Fibroblast of skin of left quadriceps (primary cell): ENCODE measurements at places on chromosomes 6 and 20.

GRCh38 chr6:38119516-38119915 is 300.0 kb downstream of the ZFAND3 start:
- no peak for DNase-seq

GRCh38 chr6:162389343-162390085 is 338.1 kb downstream of the PRKN start:
- DNase-seq: no peak

- DNase-seq: no peak
Observed at GRCh38 chr6:42428326-42429041, 23.2 kb downstream of the TRERF1 start.

- DNase-seq: no peak
Observed at GRCh38 chr6:81818901-81819361, 66.5 kb upstream of the TENT5A start.

DNA sequence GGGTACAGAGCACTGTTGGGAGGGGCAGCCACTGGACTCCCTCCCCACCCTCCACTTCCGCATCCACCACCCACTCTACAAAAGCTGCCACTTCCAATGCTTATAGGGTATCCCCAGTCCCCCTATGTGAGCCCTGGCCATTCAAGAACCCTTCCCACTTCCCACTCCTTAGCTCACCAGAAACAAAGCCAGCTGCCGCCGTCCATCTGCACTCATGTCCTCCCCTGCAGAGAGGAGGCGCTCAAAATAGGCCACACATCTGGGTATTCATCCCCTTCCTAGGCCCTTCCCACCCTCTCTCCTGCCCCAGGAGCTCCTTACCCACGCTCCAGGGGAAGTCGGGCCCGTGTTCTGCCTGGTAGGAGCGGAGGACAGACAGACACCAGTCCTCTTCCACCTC is 6.5 kb upstream of the LY6G5C start:
- no peak for DNase-seq

DNA sequence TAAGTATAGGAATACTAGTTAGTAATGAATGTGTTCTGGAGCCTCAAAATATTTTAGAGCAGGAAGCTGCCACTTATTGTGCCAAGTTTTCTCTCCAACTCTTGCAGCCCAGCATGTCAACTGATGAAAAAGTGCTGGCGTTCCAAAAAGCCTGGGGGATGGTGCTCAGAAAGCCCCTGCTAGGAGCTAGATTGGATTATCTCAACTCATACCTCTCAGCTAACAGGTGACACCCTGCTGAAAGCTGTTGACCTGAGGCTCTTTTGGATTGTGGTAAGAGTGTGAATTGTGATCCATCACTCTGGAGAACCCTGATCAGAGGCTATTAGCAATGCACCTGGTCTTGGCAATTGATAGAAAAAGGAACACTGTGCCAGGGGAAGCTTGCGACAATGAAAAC is 580.4 kb downstream of the EYS start:
- DNase-seq: no peak

- no peak for DNase-seq
Observed at GRCh38 chr6:33730611-33731010, 16.1 kb downstream of the IP6K3 start.

DNA sequence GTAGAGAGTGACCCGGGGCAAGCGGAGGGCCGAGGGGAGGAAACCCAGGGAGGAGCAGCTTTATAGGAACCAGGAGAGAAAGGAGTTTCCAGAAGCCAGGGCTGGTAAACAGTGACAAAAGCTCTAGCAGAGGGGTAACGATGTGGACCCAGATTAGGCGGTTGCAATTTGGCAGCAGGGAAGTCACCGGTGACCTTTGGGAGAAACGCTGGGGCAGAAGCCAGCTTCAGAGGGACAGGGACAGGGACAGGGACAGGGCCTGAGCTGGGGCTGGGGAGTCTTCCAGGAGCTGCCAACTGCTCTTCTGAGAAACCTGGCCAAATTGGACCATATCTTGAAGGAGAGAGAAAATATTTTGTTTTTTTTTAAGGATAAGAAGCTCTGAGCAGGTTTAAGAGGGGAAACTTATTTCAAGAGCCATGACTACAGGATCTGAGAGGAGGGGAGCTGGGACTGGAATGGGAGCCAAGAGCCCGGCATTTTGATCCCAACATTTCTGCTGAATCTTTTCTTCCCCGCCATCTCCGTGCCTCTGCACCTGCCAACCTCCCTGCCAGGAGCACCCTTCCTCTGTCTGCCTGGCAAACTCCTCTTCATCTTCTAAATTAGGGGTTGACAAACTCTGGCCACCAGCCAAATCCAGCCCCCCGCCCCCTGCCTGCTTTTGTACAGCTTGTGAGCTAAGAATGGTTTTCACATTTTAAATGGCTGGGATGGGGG is 22.6 kb upstream of the PREX1 start:
- no peak for DNase-seq

DNA sequence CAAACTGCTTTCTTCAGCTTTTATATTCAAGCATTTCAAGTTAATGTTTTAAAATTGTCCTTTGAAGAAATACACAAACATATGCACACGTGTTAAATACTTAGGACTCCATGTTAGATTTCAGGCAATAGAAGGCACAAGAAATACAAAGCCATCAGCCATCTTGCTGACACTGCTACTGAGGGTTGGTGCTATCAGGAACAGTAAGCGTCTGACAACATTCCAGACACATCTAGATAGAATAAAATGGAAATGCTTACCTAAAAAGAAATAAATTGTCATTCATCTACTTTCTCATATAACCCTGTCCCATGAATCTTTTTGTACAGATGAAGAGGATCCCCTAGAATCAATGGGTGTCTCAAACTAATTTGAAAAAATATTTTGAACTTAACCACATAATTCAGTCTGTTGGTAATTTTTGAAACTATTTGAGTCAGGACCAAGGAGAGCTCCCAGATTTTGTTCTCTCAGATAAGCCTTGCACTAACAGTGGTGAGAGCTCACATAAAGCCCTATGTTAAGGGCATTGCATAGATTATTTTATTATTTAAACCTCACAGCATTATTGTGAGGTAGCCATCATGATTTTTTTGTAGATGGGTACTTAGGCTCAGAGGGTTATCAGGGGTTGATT is 631.1 kb upstream of the POU3F2 start:
- DNase-seq: no peak

- peak; percentile 60 for DNase-seq
Observed at GRCh38 chr20:11012975-11013374, 339.2 kb upstream of the JAG1 start.

- DNase-seq: no peak
Observed at GRCh38 chr6:168039849-168040248, 39.2 kb downstream of the FRMD1 start.

DNA sequence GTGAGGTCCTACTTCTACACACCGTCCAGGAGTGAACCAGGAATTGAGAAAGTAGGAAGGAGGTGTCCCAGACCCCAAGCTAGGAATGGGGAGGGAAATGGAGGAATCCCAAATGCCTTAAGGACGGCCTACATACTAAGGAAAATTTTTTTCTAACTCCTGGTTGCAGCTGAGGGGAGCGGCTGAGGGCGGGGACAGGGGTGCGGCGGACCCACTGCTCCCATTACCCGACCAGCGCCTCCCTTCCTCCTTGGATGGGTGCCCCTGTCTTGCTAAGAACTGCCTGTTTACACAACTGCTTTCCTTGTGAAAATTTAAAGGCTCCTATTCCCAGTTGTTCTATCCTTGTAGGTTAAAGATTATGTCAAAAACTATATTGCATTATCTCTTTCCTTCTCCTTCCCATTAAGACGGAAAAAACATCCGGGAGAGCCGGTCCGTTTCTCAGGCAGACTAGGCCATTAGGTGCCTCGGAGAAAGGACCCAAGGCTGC is 699 bp upstream of the HSPA1B start:
- DNase-seq: no peak

DNA sequence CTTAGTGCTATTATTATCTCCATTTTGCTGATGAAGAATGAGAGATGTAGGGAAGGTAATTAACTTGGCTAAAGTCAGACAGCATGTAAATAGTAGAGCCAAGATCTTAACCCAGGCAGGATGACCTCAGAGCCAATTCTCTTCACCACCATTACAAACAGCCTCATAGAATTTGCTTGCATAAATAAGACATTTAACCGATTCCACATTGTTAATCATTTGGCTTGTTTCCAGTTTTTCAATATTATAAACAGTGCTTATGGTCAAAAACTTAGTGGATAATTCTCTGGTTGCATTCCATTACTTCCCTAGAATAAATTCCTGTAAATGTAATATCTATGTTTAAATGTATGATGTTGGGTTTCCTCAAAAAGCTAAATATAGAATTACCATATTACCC is 19.1 kb upstream of the PRDM1 start:
- DNase-seq: peak; percentile 50

DNA sequence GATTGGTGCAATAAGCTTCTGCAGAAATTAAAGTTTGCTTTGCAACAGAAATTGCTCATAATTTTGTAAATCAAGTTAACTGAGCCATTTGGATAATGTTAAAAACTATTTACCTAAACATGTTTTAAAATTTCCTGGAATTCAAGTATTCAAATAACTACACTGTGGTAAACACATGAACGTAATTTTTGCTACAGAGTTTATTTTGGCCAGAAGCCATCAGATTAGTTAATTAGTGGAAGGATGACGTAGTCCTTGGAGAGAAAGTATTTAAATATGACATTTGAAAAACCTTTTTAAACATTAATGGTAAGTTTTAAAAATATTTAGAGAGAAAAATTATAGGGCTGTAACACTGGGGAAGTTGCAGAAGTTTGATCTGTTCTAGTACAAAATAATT is 121.2 kb upstream of the UST start:
- no peak for DNase-seq

- no peak for DNase-seq
Observed at GRCh38 chr6:54096811-54097210, 14.4 kb upstream of the MLIP start.

- DNase-seq: no peak
Observed at GRCh38 chr20:34491226-34491931, 24.8 kb upstream of the DYNLRB1 start.

DNA sequence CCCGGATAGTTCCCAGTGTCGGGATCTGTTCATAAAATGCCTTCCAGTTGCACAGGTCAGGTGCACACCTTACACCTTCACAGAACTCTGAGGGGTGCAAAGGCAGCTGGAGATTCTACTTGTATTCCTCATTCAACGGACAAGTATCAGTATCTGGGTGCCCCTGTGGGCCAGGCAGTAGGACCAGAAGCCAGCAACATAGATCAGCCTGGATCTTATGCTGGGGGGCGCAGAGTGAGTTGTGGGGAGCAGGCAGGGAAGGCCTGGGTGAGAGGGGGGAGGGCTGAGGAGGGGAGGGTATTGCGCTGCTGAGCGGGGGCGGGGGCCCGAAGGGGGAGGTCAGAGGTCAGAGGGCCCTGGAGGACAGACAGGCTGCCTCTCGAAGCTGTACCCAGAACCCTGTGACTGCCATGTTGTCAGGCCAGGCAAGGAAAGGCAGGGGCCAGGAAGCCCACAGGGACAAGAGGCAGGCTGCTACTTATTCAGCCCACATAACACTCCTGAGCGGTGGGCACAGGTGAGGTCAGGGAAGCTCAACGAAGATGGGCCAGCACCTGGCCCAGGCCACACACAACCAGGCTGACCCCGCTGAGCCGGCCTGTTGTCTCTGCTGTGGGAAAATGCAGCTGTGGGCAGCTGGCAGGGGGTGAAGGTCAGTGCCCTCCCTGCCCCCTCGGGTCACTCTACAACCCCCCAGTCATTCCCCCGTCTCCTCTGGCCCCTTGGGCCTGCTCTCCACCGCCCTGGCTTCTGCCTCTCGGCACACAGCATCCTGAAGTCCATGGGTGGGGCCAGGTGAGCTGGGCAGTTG is 1.1 kb downstream of the OPRL1 start:
- no peak for DNase-seq

DNA sequence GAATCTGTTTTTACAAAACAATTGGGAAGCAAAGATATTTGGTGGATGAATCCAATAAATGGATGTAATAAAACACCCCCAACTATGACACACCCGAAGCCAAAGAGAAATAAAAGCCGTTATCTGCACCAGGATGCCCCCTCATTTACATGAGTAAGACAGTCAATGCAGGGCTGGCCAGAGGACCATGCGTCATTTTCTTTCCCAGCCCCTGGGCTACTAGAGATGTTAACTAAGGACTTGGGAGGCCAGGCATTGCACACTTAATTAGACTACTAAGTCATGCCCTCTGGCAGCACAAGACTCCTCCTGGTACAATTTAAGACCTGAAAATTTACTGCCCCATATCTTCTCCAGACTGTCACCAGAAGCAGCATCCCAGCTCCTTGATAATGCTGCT is 3.2 kb downstream of the LEMD2 start:
- no peak for DNase-seq

- no peak for DNase-seq
Observed at GRCh38 chr6:23435126-23435525, 690.9 kb upstream of the NRSN1 start.

DNA sequence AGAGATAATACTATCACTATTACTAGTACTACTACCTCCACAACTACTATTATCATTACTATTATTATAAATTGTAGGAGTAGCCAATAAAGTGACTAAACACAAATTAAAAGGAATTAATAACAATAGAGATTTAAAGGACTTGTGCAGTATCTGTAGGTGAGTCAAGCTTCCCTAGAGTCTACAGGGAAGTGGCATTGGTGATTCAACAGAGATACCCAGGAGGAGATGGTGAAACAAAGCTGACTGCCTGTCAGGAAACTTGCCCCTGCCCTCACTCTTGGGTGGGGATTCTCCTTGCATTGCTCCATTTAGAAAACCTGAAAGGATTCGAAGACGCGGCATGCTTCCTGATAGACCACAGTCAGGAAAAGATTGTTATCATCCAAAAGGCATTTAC is 23.3 kb upstream of the BCLAF1 start:
- no peak for DNase-seq

- DNase-seq: no peak
Observed at GRCh38 chr20:44979090-44979621, 12.8 kb downstream of the STK4 start.

DNA sequence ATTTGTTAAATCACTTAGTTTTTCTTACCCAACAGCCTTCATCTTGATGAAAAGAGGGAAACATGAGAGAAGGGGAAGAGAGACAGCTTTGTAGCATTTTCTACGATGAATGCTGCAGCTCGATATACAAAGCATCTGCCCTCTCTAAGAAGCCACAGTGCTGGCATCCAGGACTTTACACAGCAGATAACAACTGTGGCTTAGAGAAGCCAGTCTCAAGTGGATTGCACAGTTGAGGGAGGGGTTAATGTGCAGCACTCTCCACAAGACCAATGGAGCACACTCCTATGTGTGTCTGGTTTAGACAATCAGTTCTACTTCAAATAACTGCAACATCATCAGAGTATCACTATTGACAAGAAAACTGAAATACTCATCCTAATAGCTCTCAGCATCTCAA is 5.8 kb downstream of the C6orf120 start:
- no peak for DNase-seq

- no peak for DNase-seq
Observed at GRCh38 chr20:21323640-21324039, 20.5 kb downstream of the XRN2 start.

- DNase-seq: no peak
Observed at GRCh38 chr20:57219071-57219677, 47.3 kb downstream of the BMP7 start.

GRCh38 chr6:122712448-122713137 is 66.9 kb upstream of the FABP7 start:
- DNase-seq: no peak
